ENCODE measurements at places on chromosomes 5 and 9.

- DNase-seq: no peak
These were observed 29.0 kb upstream of the BTNL3 start for GRCh38 chr5:180959661-180960060.

DNA sequence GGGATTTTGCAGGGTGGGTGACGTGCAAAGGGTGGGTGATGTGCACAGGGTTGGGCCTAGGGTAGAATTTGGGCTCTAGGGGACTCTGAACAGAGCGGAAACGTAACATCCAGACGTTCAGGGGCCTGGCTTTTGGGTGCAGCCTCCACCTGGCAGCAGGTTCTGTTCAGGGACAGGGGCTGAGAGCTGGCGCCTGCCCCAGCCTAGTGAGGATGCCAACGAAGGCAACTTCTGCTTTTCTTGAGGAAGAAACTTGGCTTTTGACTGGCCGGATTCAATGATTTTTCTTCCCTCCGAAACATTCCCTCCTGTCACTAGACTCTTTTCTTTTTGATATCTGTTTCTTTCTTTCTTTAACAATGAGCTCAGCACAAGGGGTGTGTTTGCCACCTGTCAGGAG is 38.6 kb upstream of the SLC6A19 start:
- no peak for DNase-seq

- DNase-seq: no peak
These were observed 54.3 kb downstream of the TLE1 start for GRCh38 chr9:81634915-81635516.

- no peak for DNase-seq
These were observed 198.1 kb downstream of the C9orf50 start for GRCh38 chr9:129422843-129423192.

- no peak for DNase-seq
These were observed 116.7 kb upstream of the KLF4 start for GRCh38 chr9:107606149-107606790.

- no peak for DNase-seq
These were observed 62.7 kb upstream of the CTXN3 start for GRCh38 chr5:127586066-127586770.

DNA sequence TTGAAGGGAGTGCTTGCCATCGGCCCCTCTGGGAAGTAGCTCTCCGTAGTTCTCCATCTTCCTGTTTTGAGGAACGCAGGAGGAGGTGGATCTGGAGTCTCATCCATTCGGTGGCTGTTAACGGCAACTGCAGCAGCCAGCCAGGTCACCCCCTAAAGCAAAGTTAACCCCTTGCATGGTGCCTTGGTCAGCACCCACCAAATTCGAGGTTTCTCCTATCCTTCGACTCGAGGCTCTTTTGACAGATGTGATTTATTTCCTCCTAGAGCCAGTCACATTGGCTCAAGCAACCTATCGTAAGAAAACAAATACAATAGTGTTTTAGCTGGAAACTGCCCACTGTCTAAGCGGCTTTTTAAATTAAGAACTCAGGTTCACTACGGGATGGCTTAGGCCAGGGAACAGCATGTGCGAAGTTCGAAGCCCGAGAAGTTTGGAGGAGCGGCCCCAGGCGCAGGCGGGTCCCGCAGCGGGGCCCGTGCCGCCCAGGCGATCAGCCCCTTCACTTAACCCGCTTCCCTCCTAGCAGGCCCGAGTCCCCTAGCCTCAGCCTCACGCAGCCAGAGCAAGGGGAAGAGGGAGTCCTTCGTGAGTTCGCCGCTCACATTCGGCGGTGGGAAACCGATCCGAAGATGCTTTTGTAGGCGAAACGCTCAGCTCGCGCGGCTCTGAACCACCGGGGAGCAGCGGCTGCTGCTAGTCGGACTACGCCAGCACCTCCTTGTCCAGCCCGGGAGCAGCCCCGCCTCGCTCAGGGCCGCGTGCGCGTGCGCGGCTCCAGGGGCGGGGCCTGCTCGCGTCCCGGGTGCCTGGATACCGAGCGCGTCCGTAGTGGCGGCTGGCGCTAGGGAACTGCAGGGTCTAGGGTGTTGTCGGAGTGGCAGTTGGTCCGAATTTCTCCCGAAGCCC is at the start of gene ROPN1L:
Gene ROPN1L, plus strand, starts transcription at position 797 of the 909 bp plus-strand sequence. CDS start 289 bp downstream, outside the sequence.
- DNase-seq: peak; percentile 69

GRCh38 chr5:8383616-8384015 is 514.7 kb downstream of the MTRR start:
- no peak for DNase-seq

All from GF-D8 (cell line).